ENCODE measurements at places on chromosomes 4 and X.

DNA sequence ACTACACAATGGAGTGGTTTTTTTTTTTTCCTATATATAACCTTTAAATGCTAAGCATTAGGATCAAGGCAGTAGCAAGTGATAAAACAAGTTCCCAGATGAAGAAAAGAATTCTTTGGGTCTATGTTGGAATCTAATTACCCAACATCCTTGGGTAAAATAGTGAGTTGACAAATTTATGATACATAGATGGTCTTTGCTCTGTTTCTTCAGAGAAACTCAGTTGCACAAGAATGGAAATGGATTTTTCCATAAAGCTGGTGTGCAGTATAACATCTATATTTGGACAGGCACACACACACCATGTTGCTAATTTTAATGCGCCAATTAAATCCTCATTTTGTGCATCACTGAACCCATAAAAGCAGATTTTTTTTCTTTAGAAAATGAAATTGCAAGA, 137.0 kb upstream of the MED14 start:
- DNase-seq: no peak

GRCh38 chr4:8574796-8575370, 5.3 kb upstream of the GPR78 start:
- no peak for DNase-seq

DNA sequence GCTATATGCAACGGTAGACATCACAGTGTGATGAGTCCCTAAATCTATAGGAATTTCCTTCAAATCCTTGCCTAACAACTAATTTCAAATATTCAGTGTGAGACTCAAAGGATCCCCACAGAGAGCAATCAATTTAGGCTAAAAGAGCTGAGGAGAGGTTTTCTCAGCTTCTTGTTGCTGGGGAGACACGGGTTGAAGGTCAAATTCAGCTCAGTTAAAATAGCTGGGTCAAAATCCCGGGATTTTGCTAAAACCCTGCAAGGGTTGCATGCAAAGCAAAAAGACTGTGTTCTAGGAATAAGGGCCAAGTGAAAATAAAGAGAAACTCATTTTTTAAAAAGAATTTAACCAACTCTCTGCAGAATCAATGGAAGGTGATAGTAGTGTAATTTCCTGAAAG, 1073.4 kb downstream of the NLGN4X start:
- no peak for DNase-seq

DNA sequence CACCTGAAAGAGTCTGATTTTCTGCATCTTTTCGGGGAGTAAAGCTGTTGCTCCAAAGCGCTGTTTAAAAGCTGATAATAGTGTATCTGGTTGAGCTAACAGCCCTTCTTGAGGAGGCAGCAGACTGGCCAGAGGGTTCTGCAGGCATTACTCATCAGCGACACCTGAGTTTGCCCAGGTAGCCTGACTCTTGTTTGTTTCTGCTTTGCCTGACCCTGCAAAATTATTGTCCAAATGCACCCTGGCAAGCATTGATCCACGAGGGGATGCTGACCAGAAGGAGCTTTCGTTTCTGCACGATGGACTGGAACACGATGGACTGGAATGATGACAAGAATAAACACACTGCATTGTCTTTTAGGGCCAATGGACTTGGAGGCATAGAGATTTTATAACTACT, 6.2 kb downstream of the CD99 start:
- DNase-seq: no peak

- DNase-seq: no peak
These were observed 36.2 kb downstream of the NHS start for GRCh38 chrX:17411205-17411604.

- DNase-seq: no peak
These were observed 127.2 kb upstream of the GPC4 start for GRCh38 chrX:133542476-133542875.

DNA sequence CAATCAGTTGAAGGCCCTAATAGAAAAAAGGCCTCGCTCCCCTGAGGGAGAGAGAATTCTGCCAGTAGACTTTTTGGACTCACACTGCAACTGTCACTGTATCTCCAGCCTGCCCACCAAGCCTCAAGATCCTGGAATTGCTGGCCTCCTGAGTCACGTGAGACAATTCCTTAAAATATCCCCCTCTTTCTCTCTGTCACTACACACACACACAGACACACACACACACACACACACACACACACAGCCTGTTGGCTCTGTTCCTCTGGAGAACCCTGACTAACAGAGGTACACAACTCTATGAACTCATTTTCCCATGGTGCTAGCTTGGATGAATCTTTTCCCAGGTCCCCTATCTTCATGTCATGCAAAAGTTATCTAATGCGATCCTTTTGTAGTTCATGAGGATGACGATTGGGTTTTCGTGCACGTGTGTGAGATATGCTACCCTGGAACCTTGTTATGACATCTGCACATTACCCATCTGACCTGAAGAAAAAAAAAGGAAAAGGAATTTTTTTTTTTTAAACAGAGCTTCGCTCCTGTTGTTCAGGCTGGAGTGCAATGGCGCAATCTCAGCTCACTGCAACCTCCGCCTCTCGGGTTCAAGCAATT, 13.7 kb downstream of the CLRN2 start:
- DNase-seq: no peak

GRCh38 chr4:27267339-27267969, 406.8 kb downstream of the STIM2 start:
- no peak for DNase-seq

DNA sequence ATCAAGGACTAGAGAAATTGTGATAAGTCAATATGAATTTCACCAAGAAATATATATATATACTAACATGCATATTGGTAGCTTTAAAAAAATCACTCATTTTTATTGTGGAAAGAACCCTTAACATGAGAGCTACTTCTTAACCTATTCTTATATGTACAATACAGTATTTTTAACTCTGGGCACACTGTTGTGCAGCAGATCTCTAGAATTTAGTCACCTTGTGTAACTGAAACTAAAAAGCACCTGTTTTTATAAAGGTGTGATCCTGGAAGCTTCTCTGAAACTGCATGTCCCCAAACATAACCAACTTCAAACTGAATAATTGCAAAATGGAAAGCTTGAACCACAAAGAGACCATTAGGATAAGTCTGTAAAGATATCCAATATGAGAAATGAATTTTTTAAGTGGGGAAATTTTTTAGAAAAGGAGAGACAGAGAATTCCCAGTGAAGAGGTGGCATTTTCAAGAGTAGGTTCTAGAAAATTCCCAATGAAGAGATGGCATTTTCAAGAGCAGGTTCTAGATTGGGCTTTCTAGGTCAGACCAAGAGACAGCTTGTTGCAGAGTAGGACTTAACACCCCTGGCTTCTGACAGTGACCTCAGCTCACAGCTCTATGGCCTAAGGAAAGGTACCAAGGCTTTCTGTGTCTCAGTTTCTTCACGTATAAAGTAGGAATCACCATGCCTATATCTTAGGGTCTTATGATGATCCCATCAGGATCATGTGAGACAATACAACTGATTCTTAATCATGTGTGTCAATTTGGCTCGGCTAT, 22.0 kb upstream of the PPARGC1A start:
- no peak for DNase-seq

- no peak for DNase-seq
These were observed 285.9 kb upstream of the ARSJ start for GRCh38 chr4:114265342-114265741.

- no peak for DNase-seq
These were observed 63.0 kb downstream of the ZNF732 start for GRCh38 chr4:242121-242848.

GRCh38 chr4:832536-832935, 6.6 kb upstream of the CPLX1 start:
- DNase-seq: no peak

GRCh38 chr4:77777135-77777807, 41.9 kb downstream of the CNOT6L start:
- no peak for DNase-seq
